WERI-Rb-1 (cell line): ENCODE measurements at places on chromosomes 16 and 17.

DNA sequence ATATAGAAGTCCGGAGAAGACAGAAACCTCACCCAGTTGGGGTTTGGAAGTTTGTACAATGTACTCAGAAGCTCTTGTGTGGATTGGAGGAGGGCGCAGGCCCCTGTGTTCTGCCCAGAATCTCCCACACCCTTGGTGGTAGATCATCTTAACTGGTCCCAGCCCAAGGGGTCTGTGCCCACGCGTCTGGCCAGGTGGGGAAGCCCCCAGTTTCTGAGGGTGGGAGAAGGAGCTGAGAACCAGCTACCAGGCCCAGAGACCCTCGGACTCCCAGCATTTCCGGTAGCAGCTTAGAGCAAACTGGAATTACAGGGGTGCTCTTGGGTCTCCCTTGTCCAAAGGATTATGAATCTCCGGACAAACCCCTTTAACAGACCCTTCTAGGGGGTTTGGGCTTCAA, 2.3 kb upstream of the PPP1R9B start:
- DNase-seq = no peak

DNA sequence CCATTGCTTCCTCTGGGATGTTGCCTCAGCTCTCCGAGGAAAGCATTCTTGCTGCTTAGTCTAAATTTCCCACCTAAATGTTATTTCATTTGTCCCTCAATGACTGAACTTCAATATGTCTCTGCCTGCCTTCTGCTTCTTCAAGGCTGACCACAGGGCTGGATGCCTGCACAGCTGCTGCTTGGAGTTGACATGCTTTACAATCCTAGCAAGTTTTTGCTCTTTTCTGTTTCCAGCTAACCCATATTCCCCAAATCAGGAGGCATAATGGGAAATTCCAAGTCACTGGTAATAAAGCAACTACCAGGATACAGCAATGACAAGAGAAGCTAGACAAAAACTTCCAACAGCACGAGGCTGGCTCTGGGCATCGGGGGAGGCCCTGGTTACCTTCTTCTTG, 48.9 kb downstream of the GTF3C1 start:
- DNase-seq = no peak

GRCh38 chr16:69112285-69113129, 7.1 kb downstream of the HAS3 start:
- DNase-seq = peak; percentile 82

- DNase-seq = no peak
Observed at GRCh38 chr16:82750068-82750467, 123.3 kb downstream of the CDH13 start.

GRCh38 chr17:47620503-47621245, 29.0 kb upstream of the KPNB1 start:
- no peak for DNase-seq

GRCh38 chr16:23712976-23713375, at the start of gene ERN2:
TSS of gene ERN2 (minus strand) at chr16:23713222. CDS start at chr16:23713187, 35 bp downstream.
- DNase-seq = no peak

DNA sequence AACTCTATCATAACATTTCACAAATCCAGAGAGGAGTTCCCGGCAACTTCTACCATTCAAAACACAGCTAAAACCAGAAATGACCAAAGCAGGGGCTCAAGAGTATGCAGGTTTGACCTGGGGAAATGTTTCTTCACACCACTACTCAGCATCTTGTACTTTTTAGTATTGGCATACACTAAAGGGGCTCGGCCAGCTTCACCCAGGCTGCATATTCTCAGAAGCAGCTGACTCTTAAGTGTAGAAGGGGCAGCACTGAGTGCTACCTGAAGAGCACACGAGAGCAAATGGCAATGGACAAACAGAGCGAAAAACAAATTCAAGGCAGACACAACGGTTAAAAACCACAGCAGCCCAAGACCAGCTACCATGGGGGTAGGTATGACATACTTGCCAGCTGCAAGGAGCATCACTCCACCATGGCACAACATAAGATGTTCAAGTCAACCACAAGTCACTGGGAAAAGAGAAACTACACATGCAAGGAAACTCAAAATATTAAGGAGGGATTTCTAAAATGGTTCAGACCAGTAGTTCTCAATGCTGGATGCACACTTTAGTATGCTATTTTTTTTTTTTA, 34.4 kb downstream of the N4BP1 start:
- DNase-seq = no peak

- DNase-seq = no peak
Observed at GRCh38 chr17:63931981-63932561, at the start of gene CD79B. TSS of gene CD79B (minus strand) at chr17:63932331. CDS start at chr17:63932261, 70 bp downstream.

DNA sequence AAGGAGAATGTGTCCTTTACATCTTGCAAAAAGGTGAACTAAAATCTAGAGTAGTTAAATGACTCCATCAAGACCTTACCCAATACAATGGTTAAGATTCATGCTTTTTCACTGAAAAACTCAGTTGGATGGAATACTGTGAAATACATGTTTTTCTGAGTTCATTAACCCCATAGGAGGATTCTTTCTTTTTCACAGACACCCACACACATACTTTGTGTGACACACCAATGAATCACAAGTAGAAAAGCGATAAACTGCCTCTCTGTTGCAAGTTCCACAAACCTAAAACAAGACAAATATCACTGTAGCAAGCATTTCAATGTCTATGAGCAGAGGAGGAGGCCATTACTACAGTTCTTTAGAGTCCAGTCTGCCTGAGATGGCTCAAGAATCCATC, 258.8 kb upstream of the CDH5 start:
- DNase-seq = no peak

DNA sequence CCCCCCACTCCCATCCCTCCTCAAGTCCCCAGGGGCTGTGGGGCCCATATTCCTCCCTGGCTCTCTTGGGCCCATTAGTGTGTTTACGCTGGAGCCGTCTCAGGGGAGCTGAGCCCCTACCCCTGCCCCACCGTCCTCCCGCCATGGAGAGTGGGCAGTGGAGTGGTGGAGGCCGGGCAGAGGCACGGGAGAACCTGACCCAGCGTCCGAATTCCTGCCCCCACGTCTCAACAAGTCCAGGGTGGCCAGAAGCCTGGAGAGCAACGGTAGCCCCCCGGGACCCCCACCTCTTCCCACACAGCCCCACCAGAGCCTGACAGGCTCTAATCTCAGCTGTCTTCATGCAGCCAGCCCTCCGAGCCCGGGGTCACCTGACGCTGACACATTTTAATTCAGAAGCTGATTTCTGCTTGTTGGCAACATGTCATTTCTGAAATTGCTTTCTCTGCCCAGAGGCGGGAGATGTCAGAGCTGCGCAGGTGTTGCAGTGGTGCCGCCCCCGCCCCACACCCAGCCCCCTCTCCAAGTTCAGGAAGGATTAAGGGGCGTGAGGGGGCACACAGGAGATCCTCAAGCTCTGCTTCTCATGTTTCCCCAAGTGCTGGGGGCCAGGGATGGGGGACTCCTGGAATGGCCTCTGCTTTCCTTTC, 32.6 kb downstream of the WNT9B start:
- no peak for DNase-seq

DNA sequence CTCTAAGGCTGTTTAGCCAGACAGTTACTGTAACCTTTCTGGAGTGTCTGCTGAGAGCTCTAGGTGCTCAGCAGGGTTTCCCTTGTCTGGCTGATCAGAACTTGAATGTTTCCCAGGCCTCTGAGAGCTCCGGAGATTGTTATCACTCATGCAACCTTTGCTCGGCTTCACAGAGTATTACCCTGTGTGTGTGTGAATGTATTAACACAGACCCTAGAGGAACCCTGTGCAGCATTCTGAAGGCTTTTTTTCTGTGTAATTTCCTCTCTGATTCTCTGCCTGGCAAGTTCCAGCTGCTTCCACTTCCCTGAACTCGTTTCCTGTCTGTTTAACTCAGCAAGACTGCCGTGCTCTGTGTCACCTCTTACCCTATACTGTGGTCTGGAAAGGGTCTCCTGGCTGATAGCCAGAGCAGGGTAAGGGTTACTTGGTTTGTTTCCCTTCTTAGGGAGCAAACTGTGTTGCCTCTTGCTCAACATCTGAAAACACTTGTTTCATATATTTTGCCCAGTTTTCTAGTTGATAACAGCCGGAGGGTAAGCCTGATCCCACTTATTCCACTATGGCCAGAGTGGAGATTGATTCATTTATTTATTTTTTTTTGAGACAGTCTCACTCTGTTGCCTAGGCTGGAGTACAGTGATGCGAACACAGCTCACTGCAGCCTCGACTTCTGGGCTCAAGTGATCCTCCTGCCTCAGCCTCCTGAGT, 21.7 kb downstream of the PRMT7 start:
- DNase-seq = no peak

DNA sequence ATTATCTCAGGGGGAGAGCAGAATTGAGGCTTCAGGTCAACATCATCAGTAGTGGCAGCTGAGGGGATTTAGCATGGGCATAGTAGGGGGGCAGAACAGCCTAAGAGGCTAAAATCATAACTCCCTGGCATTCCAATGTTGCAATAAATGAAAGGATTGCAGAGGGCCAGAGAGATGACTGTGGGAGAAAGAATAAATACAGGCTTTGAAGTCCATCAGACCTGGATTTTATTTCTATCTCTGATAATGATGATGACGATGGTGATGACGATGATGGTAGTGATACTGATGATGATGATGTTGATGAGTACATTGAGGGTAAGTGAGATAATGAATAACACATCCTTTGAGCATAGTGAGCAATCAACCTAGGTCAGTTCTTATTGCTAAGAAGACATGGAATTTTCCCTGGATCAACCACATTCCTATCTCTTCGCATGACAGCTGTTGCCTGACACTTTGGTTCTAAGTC, 107.4 kb upstream of the CDH11 start:
- DNase-seq = no peak

DNA sequence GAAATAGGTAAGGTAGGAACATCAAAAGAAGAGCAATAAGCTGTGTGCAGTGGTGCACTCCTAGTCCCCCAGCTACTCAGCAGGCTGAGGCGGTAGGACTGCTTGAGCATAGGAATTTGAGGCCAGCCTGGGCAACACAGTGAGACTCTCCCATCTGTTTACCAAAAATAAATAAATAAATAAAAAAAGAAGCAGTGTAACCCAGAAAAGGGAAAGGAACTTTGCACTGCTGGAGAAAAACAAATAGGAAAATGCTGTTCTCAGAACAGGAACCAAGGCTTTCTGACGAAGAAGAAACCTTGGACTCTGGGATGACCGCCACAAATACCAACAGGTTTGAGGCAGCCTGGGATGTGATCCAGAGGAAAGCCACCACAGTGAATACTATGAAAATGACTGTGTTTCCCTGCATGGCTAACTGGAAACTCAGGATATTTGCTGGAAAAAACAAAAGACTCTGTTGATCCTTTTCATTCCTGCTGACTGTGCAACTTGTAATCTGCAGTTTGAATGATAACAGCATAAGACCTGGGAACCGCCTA, 41.2 kb downstream of the TTC19 start:
- DNase-seq = no peak

DNA sequence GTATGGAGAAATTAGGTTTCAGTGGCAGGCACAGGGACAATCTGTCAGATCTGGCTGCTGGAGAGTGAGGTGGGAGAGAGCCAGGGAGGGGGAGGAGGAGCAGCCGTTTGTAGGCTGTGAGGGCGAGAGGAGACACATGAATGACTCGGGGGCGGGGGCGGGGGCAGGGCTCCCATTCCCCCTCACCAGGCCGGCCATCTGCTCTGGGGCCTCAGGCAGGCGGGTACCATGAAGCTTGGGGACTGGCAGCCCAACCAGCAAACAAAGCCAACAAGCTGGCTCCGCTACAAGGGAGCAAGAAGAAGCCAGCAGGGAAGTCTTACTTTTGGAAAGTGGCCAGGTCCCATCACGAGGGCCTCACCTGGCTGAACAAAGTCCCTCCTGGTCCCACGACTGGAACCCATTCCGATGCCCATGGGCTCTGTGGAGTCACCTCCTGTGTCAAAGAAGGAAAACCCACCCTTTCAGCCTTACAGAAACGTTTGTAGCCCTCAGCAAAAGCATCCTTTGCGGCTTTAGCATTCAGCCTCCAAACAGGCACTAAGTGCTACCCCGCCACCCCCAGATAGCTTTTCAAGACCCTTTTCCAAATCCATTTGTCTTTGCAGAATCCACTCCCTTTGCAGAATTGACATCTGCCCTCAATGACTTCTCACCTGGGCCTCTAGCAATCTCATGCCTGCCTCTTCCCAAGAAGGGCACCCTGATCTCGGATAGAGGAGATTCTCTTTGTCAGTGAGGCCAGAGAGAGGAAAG, 9.2 kb upstream of the SSTR2 start:
- peak; percentile 95 for DNase-seq

GRCh38 chr16:56764835-56765234, 34.9 kb downstream of the NUP93 start:
- no peak for DNase-seq

- DNase-seq = no peak
Observed at GRCh38 chr17:81171941-81172340, 5.9 kb upstream of the AATK start.

DNA sequence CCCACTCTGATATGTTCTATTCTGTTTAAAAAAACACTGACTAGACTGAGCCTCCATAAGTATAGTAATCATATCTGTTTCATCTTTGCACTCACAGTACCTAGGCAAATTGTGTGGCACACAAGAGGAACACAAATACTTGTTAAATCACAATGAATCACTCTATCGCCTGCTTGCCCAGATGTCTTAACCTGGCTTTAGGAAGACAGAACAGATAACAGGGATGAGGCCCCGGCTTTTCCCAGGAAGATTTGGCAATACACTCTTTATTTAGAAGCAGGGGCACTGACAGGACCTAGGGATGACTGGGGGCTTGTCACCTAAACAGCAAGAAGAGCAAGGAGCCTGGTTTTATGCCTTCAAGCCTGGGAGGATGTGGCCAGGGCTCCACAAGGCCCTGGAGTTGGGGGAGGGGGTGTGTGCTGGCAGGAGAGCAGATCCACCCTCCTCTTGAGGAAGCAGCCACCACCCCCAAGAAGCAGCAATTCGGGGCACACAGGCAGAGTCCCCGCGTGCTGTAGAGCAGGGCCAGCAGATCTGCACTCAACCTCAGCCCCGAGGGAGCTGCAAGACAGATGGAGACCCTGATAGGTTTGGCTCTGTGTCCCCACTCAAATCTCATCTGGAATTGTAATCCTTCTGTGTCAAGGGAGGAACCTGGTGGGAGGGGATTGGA, 41.0 kb upstream of the KSR1 start:
- peak; percentile 17 for DNase-seq

DNA sequence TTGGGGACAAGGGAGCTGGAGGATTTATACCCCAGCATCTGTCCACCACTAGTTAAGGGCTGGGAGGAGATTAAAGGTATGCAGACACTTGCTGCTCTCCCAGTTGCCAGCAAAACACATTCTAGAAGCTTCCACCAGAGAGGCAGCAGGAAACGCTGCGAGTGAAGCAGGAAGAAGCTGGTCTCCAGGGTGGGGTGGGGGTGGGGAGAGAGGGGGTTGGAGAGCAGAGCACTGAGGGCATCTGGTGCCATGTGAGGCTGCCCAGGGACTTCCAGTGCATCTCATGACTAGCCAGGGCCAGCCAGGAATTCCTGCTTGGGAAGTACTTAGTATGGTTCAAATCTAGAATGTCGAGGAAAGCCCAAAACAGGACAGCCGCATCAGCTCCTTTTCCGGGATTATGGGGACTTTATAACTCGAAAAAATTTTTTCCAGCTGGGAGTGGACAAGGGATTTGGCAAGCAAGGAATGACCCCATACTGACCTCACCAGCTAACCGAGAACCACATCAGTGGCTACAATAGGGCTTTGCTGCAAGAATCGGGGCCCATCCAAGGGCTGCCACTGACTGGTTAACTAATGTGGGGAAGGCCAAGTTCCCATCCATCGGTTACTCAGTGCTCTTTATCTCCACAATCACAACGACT, 26.2 kb upstream of the AXIN2 start:
- DNase-seq = no peak
